ENCODE measurements at places on chromosomes 1 and 21.
A peak's percentile ranks its signal among the peaks of the same experiment; 100 is the strongest.

DNA sequence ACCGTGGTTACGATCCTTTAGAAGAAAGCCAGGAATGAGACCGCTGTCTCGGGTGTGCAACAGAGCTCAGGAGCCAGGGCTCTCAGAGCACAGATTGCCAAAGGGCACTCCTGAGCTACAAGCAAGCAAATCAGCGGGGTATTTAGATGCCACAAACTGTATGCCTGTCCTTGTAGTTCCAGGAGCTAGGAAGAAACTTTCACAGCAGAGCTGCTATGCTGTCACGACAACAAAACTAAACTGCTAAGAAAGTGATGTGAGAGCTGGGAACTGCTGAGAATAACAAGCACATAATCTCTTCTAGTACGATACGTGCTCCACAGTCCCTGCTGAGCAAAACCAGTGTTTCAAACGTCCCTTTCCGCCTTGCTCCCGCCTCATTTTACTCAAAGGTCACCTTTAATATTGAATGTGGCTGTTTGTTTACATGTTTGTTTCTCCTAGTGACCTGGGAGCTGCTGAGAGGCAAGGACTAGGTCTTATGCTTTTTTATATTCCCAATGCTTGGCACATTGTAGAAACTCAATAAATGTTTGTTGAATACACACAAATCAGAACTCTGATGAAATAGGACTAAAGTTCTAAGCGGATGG, 14.7 kb downstream of the GREM2 start:
- no peak for DNase-seq

GRCh38 chr1:36530261-36530660, 47.5 kb upstream of the CSF3R start:
- no peak for DNase-seq

DNA sequence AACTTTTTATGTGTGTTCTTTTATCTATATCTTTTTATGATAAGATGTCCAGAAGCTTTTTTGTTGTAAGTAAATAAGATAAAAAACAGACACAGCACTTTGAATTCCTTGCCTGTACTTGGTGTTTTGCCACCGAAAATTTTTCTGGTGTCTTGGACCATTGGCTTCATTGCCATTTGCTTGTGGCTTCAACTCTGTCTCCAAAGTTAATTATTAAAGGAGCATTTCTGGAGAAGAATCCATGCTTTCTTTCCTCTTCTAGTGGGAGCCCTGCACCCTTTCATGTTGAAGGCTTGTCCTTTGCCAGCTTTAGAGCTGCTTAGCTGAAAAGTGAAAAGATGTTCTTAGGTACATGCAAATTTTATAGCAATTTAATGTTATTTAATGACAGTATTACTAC, 112.2 kb downstream of the DYRK1A start:
- no peak for DNase-seq

- DNase-seq = no peak
Observed at GRCh38 chr1:94772845-94773244, 47.3 kb upstream of the SLC44A3 start.

GRCh38 chr1:205458777-205459566, 3.1 kb upstream of the BLACAT1 start:
- peak; percentile 65 for DNase-seq
